ENCODE measurements at places on chromosomes 1 and 21. TPM values are rescaled to one million over a fixed set of nuclear protein-coding genes. Genes with fewer than 3 reads are reported as not detected.

The OLFML2B gene
- not detected for total RNA-seq

GRCh38 chr1:179757933-179758332 is 14.8 kb downstream of the FAM163A start:
- no peak overlapping the region for H3K4me3 ChIP-seq
- no peaks in the 10 kb centered on the region for H3K36me3 ChIP-seq
- no peak for DNase-seq
- no peaks in the 10 kb centered on the region for H3K4me1 ChIP-seq

DNA sequence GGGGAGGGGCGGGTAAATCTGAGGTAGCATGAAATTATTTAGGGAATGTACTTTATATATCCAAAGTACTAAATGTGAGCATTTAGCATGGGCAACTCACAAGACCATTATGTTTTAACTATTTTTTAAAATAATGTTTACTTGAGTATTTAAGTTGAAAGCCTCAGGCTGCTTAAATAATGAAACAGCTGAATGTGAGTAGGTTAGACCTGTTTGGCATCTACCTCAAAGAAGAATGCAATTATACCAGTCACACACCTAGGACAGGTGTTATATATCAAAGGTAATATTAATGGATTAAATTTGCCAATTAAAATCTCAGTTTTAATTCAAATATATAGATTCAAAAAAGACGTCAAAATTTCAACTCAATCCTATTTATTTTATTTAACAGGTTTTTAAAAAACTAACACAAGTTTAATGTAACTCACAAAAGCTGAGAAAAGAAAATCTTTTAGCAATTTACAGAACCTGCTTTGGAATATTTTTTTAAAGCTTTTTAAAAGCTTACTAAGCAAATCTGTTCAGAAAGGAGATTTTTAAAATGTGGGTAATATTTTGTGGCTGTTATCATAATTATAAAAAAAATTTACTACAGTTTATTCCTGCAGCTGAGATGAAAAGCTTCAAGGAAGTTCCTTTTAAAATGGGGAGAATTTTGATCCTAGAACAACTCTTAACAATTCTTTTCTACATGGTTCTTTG is 104.6 kb upstream of the LBR start:
- DNase-seq, result no peak
- H3K27ac ChIP-seq, result no peak overlapping the region
- H3K4me3 ChIP-seq, result no peak overlapping the region
- H3K27me3 ChIP-seq, result peaks cover 40% of the 10 kb centered on the region

- peaks cover 29% of the 10 kb centered on the region for H3K36me3 ChIP-seq
- H3K4me3 ChIP-seq, result no peak overlapping the region
- peaks cover 25% of the 10 kb centered on the region for H3K4me1 ChIP-seq
Observed at GRCh38 chr1:35448344-35448801, 108.8 kb downstream of the KIAA0319L start.

The NRIP1 gene
- total RNA-seq, result 8.3 TPM

The FAM43B gene
- not detected for total RNA-seq

All from activated T-helper 2 cell treated with anti-CD3 and anti-CD28 coated beads, Interferon-gamma antibody, Interleukin-2, Interleukin-4, amounts not matched to agents 10 μg/mL and 5 μg/mL and 100 μg/mL, durations not matched to agents 14 hours and 24 hours and 36 hours (primary cell).